Activated CD4-positive, alpha-beta T cell treated with anti-CD3 and anti-CD28 coated beads, Interleukin-2, amount 50 U/mL, for 48 hours (primary cell): ENCODE measurements at places on chromosomes 12 and 14.
A peak's percentile ranks its signal among the peaks of the same experiment; 100 is the strongest.

- DNase-seq = no peak
Observed at GRCh38 chr14:70595443-70596185, 4.8 kb downstream of the MED6 start.

GRCh38 chr12:6341417-6342139 is at the start of gene TNFRSF1A:
TSS of gene TNFRSF1A (minus strand) at chr12:6342076. CDS start at chr12:6341814, 262 bp downstream.
- peak; percentile 71 for DNase-seq

DNA sequence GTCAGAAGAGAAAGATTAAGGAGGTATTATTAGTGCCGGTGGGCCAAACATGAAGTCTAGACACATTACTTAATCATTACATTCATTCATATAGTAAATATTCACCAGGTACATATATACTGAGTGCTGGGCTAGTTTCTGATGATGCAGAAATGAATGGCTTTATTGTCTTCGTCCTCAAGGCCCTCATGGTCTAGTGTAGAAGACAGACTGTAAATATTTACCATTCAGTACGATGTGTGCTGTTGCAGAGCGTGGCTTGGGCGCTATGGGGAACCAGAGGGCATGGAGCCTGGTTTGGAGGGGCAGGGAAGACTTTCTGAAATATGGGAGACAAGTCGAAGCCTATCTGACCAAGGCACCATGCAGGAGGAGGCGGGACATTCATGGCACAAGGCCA is 37.0 kb upstream of the TCL1B start:
- DNase-seq = no peak

DNA sequence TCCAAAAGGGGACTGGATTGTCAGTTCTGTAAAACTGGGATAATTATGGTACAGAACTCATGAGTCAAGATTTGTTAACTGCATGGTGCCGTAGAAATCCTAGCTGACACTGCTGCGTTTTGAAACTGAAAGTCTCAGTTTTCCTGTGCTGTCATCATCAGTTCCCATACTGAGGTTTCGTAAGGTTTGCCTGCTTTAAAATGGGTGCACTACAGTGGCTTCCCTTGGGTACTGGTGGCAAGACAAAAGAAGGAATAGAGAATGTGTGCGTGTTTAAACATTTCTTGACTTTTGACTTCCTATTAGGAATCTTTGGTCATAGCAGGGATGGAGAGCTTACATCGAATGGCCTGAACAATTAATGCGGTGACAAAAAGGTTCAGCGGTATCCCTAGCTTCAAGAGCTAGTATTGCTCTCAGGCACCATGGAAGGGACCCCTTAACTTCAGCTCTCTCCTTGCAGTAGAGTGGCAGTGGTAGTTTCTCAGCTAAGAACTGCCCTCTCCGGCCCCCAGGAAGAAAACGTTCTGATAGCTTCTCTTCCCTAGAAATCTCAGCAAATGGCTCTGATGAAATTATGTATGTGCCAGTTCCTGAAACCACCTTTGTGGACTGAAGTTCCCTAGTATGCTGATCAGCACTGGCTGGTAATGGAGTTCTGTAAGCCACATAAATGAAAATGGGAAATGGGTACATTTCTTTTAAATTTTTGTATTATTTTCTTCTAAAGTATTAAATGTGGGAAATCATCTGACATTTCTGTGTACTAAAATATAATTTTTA is 28.9 kb downstream of the ANO6 start:
- no peak for DNase-seq

- DNase-seq = no peak
Observed at GRCh38 chr12:124227951-124228711, 66.8 kb upstream of the RFLNA start.

DNA sequence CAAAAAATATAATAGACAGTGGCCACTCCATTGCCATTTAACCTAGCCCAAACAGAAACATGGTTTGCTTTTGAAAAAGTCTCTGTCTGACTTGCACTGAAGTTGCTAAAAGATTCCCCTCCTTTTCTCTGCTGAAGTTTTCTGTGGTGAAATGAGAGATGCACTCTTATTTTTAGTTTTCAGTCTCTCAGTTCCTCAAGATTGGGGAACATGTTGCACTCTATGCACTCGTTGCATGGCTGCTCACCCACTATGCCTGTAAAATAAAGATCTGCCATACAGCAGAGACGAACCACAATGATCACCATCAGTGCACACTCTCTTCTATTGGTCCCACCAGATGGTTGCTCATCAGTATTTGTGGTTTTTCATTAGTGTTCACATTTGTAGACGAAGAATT is 13.1 kb upstream of the DAAM1 start:
- no peak for DNase-seq

DNA sequence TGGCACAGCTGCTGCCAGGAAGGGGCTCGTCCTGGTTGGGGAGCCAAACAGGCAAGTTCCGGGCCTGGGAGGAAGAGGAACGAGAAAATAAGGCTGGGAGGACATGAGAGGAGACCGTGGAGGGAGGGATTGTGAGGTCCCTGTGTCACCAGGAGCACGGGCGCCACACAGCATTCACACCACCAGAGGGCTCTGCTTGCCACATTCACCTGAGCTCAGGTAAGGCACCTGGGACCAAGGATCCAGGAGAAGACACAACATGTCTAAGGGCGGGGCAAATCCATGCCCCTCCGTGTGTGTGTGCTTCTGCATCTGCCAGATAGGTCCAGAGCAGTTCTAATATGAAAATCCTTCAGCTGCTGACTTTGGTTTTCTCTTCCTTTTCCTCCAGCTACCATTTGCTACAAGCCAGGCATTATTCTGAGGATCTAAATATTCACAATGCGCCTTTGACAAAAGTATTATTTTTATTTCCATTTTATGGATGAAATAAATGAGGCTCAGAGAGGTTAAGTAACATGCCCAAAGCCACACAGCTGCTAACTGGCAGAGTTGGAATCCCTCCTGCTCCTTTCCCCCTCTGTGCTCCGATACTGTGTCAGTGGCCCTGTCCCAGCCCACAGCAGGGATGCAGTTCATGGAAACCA is 14.6 kb downstream of the RAPGEF3 start:
- peak; percentile 64 for DNase-seq

DNA sequence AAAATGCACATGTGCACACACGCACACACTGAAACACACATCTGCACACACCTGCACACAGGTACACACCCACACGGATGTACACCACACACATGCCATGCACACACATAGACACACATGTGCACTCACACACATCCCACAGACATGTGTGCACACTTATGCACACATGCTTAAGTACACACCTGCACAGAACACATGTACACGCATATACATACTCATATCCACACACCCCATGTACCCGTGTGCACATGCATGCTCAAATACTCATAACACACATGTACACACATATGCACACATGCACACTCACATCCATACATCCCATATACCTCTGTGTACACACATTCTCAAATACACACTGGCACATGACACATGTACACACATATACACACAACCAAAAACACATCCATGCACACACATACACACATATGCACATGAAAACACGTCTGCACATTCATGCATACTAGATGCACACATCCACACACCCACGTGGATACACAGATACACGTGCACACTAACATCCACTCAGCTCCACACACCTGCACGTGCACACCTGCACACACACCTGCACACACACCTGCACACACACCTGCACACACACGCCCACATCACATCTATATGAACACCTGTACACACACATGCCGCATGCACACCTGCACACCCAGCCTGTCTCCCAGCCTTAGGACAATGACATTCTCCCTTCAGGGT is 336.7 kb downstream of the ADGRD1 start:
- DNase-seq = no peak

DNA sequence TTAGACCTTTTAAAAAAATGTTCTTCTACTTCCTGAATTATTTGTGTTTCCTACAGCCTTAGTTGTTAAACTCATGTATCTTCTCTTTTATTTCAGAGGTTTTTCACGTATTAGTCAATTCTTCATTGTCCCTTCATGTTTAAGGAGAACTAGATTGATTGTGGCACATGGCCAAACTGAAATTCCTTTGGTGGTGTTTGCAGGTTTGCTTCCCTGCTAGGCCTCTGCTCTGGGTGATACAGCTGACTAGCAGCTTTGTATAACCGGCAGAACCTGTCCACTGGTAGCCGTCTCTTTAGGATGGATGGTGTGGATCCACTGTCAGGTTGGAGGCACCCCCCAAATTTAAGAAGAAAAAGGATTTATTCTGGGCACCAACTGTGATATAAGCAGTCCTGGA is 262.1 kb downstream of the FBXL14 start:
- DNase-seq = no peak

GRCh38 chr14:20627346-20628027 is 14.0 kb downstream of the OR6S1 start:
- no peak for DNase-seq

DNA sequence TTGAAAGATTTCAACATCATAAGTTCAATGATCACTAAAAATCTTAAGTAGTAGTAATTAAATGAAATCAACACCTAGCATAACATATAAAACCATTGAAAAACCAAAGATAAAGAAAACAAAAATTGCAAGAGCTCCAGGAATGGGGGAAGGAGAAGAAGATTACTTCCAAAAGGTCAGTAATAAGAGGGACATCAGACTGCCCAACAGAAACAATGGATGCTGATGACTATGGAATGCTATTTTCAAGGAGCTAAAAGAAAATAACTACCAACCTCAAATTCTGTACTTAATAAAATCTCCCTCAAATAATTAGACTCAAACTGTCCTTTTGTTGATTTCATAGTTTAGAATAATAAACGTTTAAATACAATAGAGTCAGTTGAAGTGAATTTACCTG is 314.5 kb upstream of the LMO3 start:
- no peak for DNase-seq
